ENCODE measurements at places on chromosomes 16 and 17.

- DNase-seq: no peak
These were observed 91.8 kb downstream of the CYB561 start for GRCh38 chr17:63354256-63354655.

- no peak for DNase-seq
These were observed 5.5 kb upstream of the CDIPT start for GRCh38 chr16:29868396-29869009.

GRCh38 chr17:40480501-40481003 is 20.9 kb downstream of the TNS4 start:
- DNase-seq: peak; percentile 47

DNA sequence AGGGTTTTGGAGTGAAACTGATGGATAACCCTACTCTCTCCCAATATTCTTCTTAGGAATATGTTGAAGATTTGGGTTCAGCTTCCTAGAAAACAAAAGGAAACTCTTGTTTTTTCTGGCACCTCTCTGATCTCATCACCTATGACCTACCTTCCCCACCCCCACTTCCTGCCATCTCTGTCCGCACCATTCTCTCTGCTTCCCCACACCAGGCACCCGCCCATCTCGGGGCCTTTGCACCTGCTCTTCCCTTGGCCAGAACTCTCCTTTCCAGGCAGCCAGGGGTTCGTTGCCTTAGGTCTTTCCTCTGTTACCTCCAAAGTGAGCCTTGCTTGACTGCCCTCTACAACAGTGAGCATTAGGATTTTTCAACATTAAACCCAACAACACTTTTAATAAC is 159.7 kb downstream of the IRX3 start:
- DNase-seq: no peak

GRCh38 chr17:31631766-31632165 is 227.3 kb downstream of the COPRS start:
- no peak for DNase-seq

GRCh38 chr17:51347851-51348584 is 87.7 kb downstream of the UTP18 start:
- no peak for DNase-seq

DNA sequence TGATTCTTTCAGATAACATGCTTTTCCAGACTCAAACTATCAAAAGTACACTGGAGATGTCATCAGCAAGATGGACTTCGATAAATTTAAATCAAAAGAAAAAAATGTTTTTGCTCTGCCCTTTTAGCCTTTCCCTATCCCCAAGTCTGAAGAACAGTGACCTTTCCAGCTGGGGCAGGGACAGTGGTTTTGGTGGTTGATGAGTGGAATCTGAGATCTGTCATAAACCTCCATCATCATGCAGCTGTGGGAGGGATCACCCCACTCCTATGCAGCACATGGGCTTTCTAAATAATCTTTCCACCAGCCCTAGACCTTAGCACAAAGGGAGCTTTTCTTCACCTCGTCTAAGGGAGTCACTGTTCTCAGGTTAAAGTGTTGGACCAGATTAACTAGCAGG is 869.5 kb upstream of the SOX9 start:
- DNase-seq: no peak

DNA sequence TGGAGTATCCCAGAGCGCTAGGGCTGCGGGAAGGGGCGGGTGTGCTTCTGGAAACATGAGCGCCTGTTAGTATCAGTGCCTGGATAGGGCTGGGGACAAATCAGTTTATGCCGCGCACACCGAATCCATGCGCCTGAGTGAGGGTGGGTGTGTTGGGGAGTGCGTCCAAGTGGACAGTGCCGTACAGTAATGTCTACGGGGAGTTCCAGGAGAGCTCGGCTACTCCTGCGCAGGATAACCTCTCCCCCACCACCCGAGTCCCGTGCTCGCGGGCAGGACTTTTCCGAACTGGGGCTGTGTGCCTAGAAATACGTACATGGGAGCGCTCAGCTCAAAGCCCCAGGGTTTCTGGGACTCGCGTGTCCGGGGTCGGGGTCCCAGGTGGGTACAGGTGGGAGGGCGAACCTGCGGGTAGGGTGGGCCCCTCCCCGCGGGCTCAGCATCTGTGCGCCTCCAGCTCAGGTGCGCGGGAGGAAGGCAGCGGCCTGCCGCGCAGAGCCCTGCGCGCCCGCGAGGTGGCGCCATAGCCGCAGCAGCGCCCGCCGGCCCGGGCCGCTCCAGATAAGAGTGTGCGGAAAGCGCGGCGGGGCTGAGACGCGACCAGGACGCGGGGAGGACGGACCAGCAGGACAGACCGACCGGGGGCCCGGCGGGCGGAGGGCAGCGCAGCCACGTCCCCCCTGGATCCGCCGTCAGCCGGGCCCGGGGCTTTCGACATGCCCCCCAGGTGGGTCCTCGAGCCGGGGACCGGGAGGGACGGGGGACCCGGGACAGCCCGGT is at the start of gene HIC1:
Gene HIC1, plus strand, starts transcription at position 592 of the 780 bp plus-strand sequence. CDS start 1,588 bp downstream, outside the sequence.
- DNase-seq: peak; percentile 92

- DNase-seq: no peak
These were observed 13.9 kb upstream of the STAT3 start for GRCh38 chr17:42402117-42402516.
